T-helper 9 cell (primary cell): ENCODE measurements at places on chromosomes 4 and X.

GRCh38 chr4:110636680-110637407 is 14.0 kb upstream of the PITX2 start:
- no peak for DNase-seq

GRCh38 chr4:148007314-148007760 is 275.4 kb downstream of the ARHGAP10 start:
- DNase-seq, result no peak

DNA sequence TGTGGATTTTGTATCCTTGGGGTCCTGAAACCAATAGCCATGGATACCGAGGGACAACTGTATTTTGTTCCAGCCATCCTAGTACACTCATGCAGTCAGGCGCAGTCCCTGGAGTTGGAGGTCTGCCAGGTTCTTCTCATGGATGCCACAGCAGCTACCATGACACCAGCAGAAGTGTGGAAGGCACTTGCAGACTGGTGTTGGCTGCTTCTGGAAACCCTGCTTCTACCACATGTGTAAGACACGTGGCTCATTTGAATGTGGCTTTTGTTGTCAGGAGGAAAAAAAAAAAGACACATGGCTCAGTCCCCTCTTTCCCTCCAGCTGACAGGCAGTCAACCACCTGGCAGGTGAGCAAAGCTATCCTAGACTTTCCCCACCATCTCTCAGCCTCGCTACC is 19.4 kb downstream of the DRD5 start:
- no peak for DNase-seq

- no peak for DNase-seq
These were observed 419.1 kb downstream of the TMA16 start for GRCh38 chr4:163913571-163913970.

- DNase-seq, result no peak
These were observed 317.5 kb downstream of the ARAP2 start for GRCh38 chr4:35926788-35927187.

GRCh38 chr4:121799867-121800501 is 1.1 kb upstream of the EXOSC9 start:
- no peak for DNase-seq

DNA sequence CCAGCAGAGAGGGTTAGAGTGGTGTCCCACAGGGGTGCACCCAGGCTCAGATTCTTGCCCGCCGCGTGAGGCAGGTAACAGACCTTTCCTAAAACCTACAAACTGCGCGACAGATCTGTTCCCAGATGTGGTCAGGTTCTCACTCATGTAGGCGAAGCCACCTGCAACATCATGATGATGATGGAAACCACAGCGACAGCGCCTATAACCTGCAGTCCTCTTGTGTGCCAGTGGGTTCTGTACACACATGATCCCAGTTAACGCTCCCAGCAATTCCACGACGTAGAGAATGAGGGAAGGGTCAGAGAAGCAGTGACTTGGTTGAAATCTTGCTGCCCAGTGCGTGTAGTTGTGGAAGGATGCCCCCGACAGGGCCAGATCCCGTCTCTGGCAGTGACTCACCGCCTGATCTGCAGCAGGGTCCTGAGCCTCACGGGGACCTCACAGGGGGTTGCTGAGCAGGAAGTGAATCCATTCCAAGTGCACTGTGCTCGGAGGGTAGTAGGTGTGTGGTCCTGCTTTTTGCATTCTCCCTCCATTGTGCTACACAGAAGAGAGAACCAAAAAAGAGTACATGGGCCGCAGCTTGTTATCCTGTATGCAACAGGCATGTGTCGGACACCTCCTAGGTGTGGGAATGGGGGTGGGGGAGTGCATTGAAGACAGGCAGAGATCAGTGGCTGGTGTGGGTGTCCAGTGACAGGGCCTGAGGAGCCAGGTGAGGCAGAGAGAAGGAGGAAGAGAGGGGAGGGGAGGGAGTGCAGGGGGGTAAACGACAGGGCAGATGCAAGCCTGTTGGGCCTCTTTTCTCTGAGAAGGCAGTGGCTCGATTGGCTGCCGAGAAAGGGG is 66.6 kb downstream of the MTMR1 start:
- DNase-seq, result no peak

DNA sequence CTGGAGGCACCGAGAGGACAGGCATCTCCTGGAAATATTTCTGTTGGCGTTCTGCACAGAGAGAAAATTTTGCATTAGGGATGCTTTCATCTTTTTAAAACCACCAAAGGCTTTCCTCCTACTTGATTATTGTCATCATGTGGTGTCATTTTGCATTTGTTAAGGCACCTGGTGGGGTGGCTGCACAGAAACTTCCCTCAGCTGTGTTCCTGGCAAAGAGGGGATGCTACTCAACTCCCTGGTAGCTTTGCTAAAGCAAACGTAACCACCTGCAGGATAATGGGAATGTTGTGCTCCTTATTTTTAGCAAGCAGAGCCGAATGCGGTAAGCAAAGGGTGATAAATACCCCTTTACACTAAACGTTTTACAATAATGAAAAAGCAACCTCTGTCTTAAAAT is 229.8 kb downstream of the STIM2 start:
- DNase-seq, result no peak

DNA sequence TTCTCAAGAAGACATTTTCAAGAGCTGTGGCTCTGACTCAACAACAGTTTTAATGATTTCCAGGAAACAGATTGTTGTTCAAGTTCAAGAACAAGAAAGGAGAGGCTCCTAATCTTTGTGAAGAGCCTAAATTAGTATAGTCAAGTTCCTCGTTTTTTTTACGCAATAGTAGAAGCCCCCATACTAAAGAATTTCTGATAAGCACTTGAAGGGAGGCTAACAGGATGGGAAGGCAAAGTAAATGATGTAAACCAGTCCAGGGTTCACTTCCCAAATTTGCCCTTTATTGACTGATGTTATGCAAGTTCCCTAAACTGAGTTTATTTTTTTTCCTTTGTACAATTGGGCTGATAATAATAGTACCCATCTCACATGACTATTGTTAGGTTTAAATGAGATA is 178.2 kb downstream of the RTL9 start:
- DNase-seq, result no peak

GRCh38 chr4:181345931-181346330 is 897.3 kb upstream of the TENM3 start:
- no peak for DNase-seq

- DNase-seq, result no peak
These were observed 49.7 kb upstream of the NAP1L5 start for GRCh38 chr4:88747351-88747750.

GRCh38 chr4:14539246-14539645 is 463.0 kb upstream of the CPEB2 start:
- no peak for DNase-seq

DNA sequence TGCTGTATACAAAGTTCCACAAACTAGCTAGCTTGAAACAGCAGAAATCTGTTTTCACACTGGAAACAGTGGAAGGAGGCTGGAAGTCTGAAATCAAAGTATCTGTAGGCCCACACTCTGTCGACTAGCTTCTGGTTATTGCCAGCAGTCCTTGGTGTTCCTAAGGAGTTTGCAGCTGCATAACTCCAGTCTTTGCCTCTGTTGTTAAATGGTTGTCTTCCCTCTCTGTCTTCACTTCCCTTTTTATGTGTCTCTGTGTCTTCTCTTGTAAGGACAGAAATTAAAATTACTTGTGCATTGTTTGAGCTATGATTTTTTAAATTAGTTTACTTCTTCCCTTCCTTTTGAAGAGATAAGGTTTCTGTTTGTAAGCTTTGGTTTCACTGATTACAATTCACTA is 8.2 kb downstream of the MTHFD2L start:
- no peak for DNase-seq

DNA sequence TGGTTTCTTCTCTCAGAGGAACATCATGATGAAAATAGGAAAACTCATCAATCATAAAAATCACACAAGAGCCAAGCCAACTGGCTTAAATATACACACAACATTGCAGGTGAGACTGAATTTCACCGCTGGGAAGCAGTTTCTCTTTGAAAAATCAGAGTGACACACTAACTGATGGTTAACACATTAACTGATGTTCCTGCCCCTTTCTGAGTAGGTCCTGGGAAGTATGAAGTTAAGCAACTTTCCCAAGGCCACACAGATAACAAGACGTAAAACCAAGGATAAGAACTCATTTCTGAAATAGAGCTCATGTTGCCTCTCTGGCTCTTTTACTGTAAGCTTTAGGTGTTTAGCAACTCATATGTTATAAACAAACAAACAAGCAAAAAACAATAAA is 813.7 kb upstream of the HS3ST1 start:
- no peak for DNase-seq

DNA sequence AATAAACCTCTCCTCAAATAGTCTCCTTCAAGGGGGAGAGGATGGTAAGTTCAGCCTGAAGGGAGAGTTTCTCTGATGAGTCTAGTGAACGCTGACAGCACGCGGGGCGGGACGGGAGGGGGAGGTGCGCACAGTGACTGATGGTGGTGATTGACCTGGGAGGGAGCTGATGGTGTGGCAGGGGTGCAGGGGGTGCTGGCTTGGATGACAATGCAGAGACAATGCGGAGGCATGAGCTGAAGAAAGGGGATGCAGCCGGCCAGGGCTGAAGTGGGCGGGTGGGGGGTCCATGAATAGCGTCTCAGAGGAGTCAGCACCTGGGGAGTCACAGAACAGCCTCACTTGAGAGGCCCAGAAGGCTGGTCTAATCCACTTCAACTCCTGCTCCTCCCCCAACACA is 142.5 kb upstream of the PJA1 start:
- no peak for DNase-seq

GRCh38 chrX:41526271-41526670 is 79.1 kb downstream of the NYX start:
- no peak for DNase-seq

- DNase-seq, result no peak
These were observed 559 bp upstream of the FAM47E start for GRCh38 chr4:76250962-76251361.
